Stimulated activated CD4-positive, alpha-beta T cell treated with anti-CD3 and anti-CD28 coated beads, Interleukin-4, amount 100 ng/mL, for 24 hours (primary cell): ENCODE measurements at places on chromosomes 16 and 17.

DNA sequence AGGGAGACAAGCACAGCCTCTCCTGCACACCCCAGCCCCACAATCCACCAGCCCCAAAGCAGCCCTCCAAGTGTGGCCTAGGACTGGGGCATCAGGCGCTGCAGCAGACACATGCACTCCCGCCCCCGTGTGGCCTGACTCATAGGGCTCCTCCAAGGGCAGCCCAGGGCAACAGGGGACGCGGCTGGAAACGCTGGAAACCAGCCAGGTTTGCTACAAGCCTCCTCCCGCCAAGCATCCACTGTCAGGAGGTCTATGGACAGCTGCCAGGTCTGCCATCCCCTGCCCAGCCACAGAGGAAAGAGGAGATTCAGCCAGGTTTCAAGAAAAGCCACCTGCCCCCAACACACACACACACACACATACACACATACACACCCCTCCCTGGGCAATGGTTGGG is 25.8 kb downstream of the SRCIN1 start:
- peak; percentile 23 for DNase-seq

DNA sequence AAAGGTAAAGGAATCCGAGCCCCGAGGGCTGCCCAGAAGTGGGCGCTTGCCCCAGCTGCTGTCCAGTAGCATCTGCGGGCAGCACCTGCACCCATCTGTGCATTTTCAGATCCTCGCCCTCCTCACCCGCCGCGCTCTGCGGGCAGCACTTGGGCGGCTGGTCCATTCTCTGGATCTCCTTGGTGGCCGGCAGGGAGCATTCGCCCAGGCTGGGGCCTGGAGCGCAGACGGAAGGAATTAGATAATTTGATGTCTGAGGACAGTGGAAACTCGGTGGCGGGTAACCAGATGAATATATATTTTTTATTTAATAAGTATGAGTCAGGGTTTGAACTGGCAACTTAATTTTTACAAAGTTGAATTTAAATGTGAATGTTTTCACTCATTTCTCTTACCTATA is 88.5 kb downstream of the NPIPB11 start:
- no peak for DNase-seq

DNA sequence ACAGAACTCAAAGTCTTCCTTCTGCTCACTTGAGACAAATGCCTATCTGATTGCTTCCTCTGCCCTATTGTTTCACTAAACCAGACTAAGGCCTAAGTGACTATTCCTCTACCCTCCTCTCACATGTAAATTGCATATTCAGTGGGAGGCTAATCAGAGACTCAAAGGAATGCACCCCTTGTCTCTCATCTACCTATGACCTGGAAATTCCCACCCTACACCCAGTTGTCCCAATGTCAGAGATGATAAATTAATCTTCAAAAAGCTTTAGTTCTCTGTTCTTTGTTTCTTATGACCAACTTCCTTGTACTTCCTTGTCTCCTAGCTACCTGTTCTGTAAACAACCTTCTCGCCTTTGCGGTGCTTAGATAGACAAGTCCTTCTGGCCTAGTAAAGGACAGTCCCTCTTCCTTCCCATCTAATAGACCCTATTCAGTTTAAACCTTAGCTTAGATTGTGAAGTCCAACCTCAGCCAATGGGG is 76.0 kb downstream of the EMP2 start:
- DNase-seq, result no peak

DNA sequence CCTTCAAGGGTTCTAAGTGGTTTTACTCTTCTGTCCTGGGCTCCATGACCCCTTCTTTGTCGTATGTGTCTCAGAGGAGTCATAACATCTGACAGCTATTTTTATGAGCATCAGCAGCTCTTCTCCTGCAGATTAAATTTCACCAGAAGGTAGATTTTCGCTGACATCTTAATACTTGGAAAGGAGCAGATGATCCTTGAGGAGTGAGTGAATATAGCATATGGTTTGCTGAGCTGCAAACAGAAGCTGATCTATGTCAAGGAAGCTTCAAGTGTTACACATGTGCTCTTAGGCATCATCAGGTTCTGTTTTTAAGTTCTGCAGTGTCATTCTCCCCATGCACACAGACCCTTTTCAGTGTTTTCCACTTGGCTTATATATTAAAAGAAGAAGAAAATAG is 49.2 kb upstream of the MYH2 start:
- no peak for DNase-seq

DNA sequence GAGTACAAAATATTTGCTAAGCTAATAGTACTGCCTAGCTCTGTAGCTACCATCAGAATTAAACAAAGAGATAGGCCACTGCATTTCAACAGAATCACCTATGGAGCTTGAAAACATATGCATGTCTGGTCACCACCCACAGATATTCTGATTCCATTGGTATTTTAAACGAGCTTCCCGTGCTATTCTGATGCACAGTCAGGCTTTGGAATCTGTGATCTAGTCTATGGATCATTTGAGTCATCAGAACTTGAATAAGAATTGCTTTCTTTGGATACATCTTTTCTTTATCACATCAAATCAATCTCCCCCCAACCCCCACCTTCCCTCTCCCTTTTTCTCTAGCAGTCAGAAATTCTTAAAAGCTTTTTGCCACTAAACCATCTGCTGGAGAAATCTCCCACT is 124.7 kb downstream of the NPIPB5 start:
- no peak for DNase-seq

DNA sequence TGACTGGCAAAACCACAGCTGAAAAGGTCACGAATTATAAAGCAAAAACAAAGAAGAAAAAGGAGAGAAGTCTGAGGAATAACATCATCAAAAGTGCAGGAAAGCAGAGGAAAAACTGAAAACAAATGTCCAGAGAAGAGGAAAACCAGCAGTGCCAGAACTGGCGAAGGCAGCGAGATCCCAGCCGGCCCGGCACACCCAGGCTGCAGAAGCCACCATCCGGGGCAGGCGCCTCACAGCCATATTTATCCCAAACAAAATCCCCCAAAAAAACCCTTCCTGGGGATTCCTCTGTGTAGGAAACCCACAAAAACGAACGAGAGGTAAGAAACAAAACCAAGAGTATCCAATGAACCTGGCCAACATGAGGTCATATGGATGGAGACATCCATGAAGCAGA is 10.6 kb downstream of the ZCCHC14 start:
- no peak for DNase-seq

DNA sequence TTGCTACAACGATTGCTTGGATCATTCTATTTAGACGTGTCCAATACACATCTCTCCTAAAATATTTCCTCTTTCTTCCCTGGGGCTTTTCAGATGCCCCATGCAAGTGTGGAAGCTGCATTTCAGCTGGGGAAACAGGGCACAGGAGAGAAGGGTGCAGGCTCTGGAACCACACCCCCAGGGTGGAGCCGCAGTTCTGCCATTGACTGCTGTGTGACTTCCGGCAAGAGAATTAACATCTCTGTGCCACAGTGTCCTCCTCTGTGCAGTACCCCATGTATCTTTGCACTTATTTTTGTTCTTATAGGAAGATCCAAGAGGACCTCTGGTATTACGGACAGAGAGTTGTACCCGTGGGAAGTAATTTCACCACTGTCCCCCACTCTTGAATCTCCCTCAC is 405.3 kb upstream of the EEF2KMT start:
- DNase-seq, result no peak

- DNase-seq, result no peak
Measured at GRCh38 chr17:528253-528652, 175.6 kb upstream of the RPH3AL start.

GRCh38 chr17:19659366-19660177 is 11.0 kb downstream of the ALDH3A2 start:
- DNase-seq, result no peak

GRCh38 chr17:37047631-37048104 is 98.9 kb downstream of the AATF start:
- peak; percentile 82 for DNase-seq

DNA sequence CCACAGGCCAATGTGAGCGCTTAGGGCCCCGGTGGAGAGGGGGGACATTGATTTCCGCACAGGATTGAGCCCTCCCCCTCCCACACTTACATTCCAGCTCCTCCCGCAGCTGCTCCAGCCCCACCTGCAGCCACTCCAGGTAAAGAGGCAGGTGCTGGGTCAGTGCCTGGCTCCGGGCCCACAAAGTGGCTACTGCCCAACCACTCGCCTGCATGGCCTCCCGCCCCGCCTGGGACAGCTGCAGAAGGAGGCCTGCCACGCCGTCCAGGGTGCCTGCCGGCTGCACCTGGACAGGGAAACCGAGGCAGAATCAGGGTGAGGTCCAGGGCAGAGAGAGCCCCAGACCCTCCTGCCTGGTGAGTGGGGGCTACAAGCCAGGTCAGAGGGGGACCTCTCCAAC is 46.3 kb downstream of the RMI2 start:
- no peak for DNase-seq

DNA sequence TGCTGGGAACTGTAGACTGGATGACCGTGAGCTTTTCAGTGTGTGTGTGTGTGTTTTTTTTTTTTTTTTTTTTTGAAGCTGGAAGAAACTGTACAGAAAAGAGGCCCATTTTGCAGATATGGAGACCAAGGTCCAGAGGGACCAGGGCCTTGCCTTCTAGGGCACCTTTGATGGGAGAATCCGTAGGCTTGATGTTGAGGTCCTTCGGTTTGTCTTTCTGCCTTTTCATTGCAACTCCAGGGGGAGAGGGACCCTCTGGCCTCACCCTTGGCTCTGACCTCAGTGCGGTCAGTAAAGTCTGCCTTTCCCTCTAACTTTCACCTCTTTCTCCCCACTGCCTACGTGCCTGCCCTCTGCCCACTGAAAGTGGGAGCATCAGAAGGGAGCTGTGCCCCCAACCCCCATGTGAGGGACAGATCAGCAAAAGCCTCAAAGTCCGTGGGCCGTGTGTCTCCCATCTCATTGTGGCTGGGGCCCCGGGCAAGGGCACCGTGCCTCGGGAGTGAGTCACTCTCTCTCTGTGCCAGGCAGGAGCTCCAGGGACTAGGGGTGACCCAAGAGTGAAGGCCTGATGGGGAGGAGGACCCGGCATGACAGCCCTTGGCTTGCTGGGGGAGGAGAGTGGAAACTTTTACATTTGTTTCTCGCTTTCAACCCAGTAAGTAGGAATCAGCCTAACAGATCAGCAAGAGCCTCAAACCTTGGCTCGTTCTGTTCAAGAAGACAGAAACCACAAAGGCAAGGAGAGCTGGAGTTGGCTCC is 123.6 kb downstream of the CMIP start:
- peak; percentile 73 for DNase-seq

GRCh38 chr16:46793841-46794240 is 37.1 kb downstream of the C16orf87 start:
- DNase-seq, result no peak

GRCh38 chr16:81556715-81557284 is 112.2 kb downstream of the CMIP start:
- DNase-seq, result no peak

DNA sequence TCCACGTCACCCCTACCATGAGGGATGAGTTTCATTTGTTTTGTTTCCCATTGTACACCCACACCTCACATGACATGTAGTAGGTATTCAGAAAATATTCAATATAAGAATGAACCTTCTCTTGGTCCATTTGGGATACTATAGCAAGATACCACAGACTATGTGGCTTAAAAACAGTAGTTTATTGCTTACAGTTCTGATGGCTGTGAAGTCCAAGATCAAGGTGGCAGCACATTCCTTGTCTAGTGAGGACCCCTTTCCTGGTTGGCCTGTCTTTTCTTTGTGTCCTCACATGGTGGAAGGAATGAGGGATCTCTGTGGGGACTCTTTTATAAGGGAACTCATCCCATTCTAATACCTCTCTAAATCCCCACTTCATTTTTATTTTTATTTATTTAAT is 36.2 kb upstream of the CRYM start:
- no peak for DNase-seq

GRCh38 chr17:7312432-7313087 is 2.6 kb downstream of the GPS2 start:
- DNase-seq, result no peak

- DNase-seq, result no peak
Measured at GRCh38 chr16:81535679-81536360, 91.2 kb downstream of the CMIP start.
